ENCODE measurements at places on chromosomes 6 and 20.

DNA sequence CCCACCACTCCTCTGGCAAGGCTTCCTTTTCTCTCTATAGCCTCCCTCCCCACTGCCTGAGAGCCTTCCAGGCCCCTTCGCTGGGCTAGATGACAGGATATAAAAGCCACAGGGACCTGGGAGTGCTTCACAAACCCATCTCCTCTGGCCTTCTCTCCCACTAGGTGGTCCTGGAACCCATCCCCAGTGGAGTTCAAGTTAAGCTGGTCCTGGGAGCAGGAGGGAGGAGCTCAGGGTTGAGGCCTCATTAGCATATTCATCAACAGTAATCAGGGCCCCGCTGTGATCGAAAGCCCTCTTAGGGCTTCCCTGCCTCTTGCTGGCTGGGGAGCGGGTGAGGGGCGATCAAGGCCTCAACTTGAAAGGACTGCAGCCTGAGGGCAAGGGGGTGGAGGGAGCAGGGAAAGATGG lies 9.1 kb downstream of the EBF4 start:
- DNase-seq, result no peak

- peak; percentile 41 for DNase-seq
Measured at GRCh38 chr6:105326833-105327770, 75.8 kb downstream of the PREP start.

DNA sequence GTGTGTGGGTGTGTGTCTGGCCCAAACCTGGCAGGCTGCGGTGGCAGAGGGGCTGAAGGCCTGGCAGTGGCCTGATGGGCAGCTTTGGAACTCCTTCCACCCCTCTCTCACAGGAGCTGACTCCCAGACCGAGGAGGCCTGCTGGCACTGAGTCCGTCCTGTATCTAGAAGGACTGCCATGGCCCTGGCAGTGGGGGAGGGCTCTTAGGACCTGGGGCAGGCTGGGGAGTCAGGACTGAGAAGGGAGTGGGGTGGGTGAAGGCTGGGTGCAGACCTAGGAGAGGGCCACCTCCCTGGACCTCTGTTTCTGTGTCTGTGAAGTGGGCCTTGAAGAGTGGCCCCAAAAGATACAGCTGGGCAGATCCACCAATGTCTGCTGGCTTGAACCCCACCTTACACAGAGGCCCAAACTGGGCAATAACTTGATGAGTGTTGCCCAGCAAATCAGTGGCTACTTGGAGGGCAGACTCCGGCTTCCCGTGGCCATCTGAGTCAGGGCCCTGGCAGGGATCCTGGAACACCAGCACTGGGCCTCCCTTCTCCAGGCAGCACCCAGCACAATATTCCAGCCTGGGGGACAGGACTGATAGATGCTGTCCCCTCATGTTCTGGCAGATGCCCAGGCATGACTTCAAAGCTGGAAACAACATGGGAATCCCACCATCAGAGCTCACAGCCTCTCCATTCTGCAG lies 46.7 kb upstream of the BLCAP start:
- DNase-seq, result no peak

DNA sequence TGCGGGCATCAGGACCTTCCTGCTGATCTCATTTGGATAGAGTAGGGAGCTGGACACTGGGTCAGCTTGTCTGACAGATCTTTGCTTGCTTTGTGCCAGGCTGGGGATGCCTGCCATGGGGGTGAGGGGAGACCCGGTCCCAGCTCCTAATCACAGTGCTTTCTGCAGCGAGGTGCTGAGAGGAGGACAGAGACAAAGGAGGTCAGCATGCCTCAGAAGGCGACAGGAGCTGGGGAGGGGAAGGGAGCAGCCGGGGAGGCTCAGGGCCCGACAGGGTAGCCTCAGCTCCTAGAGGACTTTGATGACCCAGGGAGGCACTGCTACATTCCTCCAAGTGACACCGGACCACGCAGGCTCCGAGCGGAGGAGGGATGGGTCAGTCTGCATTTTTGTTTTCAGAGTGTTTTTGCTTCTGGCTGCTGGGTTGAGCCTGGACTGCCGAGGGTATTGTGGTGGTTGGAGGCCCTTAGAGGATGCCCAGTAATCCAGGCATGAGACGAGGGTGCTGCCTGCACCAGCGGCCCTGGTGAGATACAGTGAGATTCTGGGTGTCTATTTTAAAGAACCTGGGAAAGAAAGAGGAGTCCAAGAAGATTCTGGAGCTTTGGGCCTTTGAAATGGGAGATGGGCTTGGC lies 7.8 kb downstream of the RBM38 start:
- DNase-seq, result no peak

- DNase-seq, result no peak
Measured at GRCh38 chr6:38443352-38444144, 196.2 kb downstream of the BTBD9 start.

DNA sequence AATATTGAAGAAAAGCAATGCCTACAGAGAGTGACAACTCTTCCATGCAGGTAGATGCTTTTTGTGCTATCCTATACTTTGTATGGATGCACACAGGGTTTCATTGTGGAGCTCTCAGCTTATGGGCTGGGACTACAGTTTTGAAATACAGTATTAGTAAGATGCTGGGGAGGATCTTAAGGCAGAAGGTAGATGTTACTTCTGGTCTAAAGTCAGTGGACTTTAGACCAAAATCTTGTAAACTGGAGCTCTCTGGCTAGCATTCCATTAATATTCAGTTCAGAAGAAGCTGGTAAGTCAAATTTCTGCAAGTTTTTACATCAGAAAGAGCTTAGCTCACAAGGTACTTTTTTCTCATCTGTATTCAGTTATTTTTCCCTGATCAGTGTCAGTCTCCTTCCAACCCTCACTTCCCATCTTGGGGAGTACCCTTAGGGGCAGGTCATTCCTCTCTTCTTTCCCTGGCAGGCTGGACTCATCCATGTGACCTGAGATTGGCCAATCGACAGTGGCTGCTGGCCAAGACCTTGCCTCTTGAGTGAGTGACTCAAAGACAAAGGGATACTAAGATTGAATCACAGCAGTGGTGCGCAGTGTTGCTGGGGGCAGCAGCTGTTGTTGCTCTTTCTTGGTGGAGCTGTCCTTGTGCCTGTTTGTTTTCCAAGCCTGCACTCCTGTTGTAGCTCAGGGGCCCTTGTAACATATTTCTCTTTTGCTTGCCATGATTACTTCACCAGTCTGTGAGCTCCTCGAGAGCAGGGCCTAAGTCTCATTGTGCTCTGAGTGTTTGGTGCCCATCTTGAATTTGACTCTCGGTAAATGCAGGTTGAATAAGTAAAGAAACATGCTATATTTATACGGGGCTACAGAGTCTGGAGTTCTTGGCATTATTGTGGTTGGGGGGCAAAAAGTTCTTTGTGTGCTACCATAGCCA lies 2.8 kb upstream of the PHF20 start:
- DNase-seq, result peak; percentile 96

- DNase-seq, result peak; percentile 10
Measured at GRCh38 chr6:122609881-122610689, at the start of gene PKIB. Gene PKIB (plus strand): TSS chr6:122610405. CDS start chr6:122717795, 107,390 bp downstream.

DNA sequence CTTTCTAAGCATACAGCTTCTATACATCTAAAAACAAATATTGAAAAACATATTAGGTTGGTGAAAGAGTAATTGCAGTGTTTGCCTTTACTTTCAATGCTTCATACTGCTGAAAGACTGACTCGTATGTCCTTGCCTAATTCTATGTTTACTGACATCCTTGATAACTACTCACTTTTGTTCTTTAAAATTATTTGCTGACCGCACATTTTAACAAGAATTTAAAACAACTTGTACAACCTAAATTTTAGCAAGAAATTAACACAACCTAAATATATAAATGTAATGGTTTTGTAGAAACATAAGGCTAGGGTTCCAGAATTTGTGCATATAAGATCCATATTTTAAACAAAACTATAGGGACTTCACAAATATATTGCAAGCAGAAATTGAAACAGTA lies 640.2 kb upstream of the MMS22L start:
- no peak for DNase-seq

- no peak for DNase-seq
Measured at GRCh38 chr6:132715204-132715603, 1.3 kb upstream of the VNN1 start.

DNA sequence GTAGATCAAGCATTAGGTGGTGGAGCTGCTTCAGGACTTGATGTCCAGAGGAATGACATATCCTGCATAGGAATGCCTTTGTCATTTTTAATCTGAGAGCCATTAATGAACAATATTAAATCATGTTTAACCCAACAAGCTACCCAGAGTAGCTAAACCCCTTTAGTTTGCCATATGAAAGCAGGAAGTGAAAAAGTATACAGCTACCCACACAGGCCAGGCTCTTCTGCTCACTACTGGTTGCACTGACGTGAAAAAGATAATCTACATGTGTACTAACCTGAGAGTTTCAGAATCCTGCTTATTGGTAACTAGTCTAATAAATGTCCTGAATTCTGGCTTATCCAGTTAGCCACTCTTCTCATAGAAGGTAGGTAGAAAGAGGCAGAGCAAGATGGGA lies 19.9 kb downstream of the GLYATL3 start:
- DNase-seq, result no peak

GRCh38 chr20:31872406-31872805 lies 2.0 kb downstream of the TTLL9 start:
- DNase-seq, result no peak

- no peak for DNase-seq
Measured at GRCh38 chr6:44731485-44732095, 344.1 kb downstream of the CDC5L start.

GRCh38 chr6:162728197-162728596 lies 423 bp downstream of the PACRG start:
- no peak for DNase-seq

GRCh38 chr6:45946887-45947286 lies 68.8 kb downstream of the CLIC5 start:
- DNase-seq, result no peak

DNA sequence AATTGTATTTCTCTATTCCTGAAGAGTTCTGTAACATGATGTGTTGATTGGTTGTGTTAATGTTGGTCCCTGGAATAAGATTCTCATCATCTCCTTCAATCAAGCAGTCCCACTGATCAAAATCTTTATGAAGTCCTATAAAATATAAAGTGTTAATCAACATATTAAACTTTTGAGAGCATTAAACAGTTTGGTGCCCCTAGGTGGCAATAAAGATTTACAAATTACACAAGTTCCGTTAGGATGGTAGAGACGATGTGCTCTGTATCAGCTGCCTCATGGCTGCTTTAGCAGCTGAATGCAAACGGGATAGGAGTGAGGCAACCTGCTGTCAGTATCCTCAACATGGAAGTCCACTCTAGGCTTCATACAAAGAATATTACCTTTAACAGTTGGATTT lies 16.9 kb downstream of the TDRD6 start:
- no peak for DNase-seq

- DNase-seq, result no peak
Measured at GRCh38 chr6:4892785-4893485, 110.9 kb downstream of the RPP40 start.

- no peak for DNase-seq
Measured at GRCh38 chr6:40389254-40389653, 197.9 kb downstream of the LRFN2 start.

DNA sequence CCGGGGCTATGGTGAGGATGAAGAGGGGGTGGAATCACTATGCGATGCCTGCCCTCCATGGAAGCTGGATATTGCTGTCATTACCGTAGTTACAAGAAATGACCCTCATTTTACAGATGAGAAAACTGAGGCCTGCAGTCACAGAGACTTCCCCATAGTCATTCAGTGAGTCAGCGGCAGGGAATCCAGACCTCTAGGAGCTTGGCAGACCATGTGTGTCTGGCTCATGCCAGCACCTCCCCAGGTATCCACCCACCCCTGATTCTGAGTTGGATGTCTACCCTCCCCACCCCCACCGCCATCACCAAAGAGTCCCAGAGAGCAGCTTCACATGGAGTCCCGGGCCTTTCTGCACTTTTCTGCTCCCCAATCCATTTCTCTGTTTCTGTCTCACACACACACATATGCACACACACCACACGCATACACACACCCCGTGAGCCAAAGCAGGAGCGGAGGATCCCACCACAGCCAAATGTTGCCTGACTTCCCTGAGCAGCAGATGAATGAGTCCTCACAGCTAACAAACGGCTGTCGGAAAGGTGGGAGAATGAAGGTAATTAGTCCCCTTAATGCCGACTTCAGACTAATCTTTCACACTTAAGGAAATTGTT lies 24.8 kb downstream of the CDH22 start:
- DNase-seq, result no peak

- no peak for DNase-seq
Measured at GRCh38 chr6:142440600-142441293, 138.9 kb downstream of the ADGRG6 start.

- no peak for DNase-seq
Measured at GRCh38 chr20:33339515-33340058, 56.6 kb downstream of the BPIFB1 start.

- DNase-seq, result peak; percentile 85
Measured at GRCh38 chr6:16420715-16421461, 182.5 kb downstream of the GMPR start.

GRCh38 chr6:34196116-34196832 lies 40.4 kb upstream of the HMGA1 start:
- peak; percentile 38 for DNase-seq

DNA sequence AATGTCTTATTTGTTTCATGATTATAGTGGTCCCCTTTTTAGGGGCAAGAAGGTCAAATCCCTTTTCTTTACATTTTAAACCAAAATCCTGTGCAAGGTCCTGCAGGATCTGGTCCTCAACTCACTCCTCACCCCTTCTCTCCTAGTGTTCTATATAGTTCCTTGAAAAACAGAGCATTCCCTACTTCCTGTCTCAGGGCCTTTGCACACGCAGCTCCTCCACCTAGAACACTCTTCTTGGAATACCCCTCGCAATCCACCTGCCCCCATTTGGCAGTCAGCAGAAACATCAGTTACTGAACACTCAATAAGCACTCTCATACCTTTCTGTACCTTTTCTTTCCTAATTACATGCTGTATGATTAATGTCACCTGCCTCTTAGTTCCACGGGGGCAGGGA lies 3.2 kb upstream of the ATP5F1E start:
- no peak for DNase-seq

- no peak for DNase-seq
Measured at GRCh38 chr6:83462524-83462923, 31.7 kb upstream of the ME1 start.

GRCh38 chr6:170205534-170206316 lies 85.2 kb downstream of the DLL1 start:
- no peak for DNase-seq
